ENCODE measurements at places on chromosomes 2 and 18.

GRCh38 chr2:158970241-158970751 is 1.9 kb downstream of the TANC1 start:
- peaks cover 16% of the 10 kb centered on the region for H3K4me1 ChIP-seq
- no peak overlapping the region for H3K27ac ChIP-seq
- DNase-seq: no peak

DNA sequence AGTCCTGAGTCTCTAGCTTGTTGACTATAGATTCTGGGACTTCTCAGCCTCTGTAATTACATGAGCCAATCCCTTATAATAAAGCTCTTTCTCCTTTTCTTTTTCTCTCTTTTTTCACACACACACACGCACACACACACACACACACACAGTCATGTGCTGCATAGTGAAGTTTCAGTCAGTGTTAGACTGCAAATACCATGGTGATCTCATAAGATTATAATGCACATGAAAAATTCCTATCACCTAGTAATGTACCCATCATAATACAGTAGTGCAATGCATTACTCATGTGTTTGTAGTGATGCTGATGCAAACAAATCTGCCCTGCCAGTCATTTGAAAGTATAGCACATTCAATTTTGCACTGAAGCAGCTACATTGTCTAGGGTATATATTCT is 558.2 kb downstream of the SUCLG1 start:
- DNase-seq: no peak
- H3K4me3 ChIP-seq: no peak overlapping the region
- H3K27ac ChIP-seq: no peak overlapping the region
- H3K27me3 ChIP-seq: no peaks in the 10 kb centered on the region
- H3K36me3 ChIP-seq: no peaks in the 10 kb centered on the region
- no peaks in the 10 kb centered on the region for H3K4me1 ChIP-seq

DNA sequence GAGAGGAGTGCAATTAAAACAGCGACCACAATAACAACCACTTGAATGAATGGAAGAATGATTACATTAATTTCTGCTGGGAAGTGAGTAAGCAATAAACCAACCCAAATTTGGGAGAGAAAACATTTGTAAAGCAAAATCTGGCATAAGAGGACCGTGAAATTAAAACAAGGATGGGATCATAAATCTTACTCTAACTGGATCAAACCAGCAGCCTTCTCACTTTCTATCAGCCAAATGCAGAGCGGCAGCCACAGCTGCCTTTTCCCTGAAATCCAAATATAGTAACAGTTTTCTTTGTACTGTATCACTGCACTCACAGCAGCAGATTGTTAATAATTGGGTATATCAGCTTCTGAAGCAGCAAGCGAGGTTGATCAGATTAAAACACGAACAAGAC is 245.2 kb upstream of the REG3G start:
- H3K27ac ChIP-seq: no peak overlapping the region
- DNase-seq: no peak
- no peak overlapping the region for H3K4me3 ChIP-seq
- no peaks in the 10 kb centered on the region for H3K4me1 ChIP-seq
- no peaks in the 10 kb centered on the region for H3K36me3 ChIP-seq

- no peaks in the 10 kb centered on the region for H3K4me1 ChIP-seq
- no peaks in the 10 kb centered on the region for H3K27me3 ChIP-seq
- H3K4me3 ChIP-seq: no peak overlapping the region
- DNase-seq: no peak
Observed at GRCh38 chr18:68694316-68694715, 20.6 kb downstream of the TMX3 start.

- no peak overlapping the region for H3K4me3 ChIP-seq
- DNase-seq: no peak
- H3K36me3 ChIP-seq: no peaks in the 10 kb centered on the region
Observed at GRCh38 chr18:58570360-58571064, 58.4 kb downstream of the ALPK2 start.

DNA sequence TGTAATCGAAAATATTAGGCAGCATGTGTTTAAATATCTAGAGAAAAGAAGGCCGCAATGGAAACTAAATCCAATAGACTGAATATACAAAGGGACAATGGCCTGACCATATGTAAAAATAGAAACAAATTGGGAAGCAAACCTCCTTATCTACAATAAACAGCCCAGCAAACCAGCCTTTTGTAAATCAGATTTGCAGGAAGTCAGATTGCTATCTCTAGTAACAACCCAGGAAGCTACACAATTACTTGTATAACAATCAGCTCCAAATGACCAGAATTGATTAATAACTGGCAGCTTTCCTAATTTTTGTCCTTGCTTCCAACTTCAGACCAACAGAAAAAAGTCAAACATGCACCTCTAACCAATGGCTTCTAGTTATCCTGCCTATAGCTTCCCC is 860.0 kb downstream of the CPS1 start:
- no peaks in the 10 kb centered on the region for H3K4me1 ChIP-seq
- H3K27ac ChIP-seq: no peak overlapping the region
- H3K27me3 ChIP-seq: no peaks in the 10 kb centered on the region
- no peak for DNase-seq

GRCh38 chr2:70141212-70141901 is 49.5 kb downstream of the C2orf42 start:
- peak overlapping the region; percentile 43 for H3K4me3 ChIP-seq
- no peaks in the 10 kb centered on the region for H3K27me3 ChIP-seq
- peak; percentile 34 for DNase-seq
- H3K36me3 ChIP-seq: no peaks in the 10 kb centered on the region
- peak overlapping the region; percentile 97 for H3K27ac ChIP-seq

DNA sequence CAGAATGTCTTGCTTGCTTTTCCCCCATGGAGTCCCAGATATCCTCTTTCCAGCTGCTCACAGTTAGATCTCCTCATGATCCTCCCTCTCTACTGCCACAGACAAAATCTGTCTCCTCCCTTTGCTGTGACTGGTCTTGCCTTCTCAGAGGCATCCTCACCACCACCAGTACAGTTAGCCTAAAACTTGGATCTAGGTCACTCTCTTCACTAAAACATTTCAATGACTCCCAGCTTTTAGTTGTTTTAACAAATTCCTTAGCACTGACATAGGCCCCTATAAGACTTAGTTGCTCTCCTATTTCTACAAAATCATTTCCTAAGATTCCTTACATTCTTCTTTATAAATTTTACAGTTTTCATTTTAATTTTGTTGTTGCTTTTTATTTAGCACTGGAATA is 734.2 kb upstream of the CHAC2 start:
- no peaks in the 10 kb centered on the region for H3K36me3 ChIP-seq
- no peak overlapping the region for H3K27ac ChIP-seq
- H3K27me3 ChIP-seq: no peaks in the 10 kb centered on the region
- no peak for DNase-seq

GRCh38 chr2:132668189-132668823 is 1.7 kb downstream of the LYPD1 start:
- no peaks in the 10 kb centered on the region for H3K4me1 ChIP-seq
- H3K36me3 ChIP-seq: no peaks in the 10 kb centered on the region
- no peak for DNase-seq
- no peak overlapping the region for H3K27ac ChIP-seq

DNA sequence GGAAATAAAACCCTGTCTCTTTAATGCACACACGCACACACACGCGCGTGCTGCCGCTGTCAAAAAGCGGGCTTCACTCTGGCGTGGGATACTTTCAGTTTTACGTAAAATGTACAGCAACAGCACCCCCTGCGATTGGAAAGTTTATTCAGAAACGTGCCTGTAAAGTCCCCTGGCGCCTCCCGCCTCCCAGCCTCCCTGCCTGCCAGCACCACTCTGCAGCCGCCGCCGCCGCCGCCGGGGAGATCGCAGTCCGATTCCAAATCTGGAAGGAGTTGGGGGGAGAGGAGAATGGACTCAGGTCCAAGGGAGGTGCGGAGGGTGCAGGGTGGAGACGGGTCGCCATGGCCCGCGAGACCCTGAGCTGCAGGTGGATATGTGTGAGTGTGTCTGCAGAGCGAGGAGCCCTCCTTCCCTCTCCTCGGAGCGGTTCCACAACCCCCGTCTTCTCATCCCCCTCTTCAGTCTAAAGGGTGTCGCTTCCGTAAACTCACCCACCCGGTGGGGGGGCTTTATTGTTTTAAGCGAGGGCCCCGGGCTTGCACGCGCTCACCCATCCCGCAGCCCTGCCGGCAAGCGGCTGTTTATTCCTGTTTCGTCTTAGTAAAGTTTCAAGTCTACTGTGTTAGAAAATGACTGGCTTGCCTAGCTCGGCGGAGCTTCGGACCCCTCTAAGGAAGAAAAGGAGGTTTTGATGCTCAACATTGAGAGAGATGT is 1.8 kb upstream of the BCL11A start:
- peak; percentile 50 for DNase-seq
- H3K4me3 ChIP-seq: peak overlapping the region; percentile 29

DNA sequence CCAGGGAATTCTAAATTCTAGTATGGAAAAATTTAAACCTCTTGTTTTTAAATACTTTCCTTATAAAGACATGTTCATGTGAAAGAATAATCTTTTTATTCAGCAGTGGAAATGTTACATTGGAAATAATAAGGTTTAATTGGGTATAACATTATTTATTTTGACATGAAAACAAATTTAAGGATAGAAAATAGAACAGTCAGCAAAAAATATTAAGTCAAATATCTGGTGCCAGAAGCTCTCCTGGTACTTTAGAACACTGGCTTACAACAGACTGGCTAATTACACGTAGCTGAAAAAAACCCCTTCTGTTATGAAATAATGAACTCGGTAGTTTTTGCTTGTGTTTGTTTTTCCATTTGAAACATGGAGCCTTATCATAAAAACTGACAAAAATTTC is 447.9 kb downstream of the DSEL start:
- no peaks in the 10 kb centered on the region for H3K27me3 ChIP-seq
- no peak overlapping the region for H3K4me3 ChIP-seq
- DNase-seq: no peak
- H3K27ac ChIP-seq: no peak overlapping the region
- H3K4me1 ChIP-seq: no peaks in the 10 kb centered on the region

- no peaks in the 10 kb centered on the region for H3K36me3 ChIP-seq
- H3K4me1 ChIP-seq: no peaks in the 10 kb centered on the region
- no peak for DNase-seq
- peaks cover 31% of the 10 kb centered on the region for H3K27me3 ChIP-seq
Observed at GRCh38 chr18:11740461-11740860, 51.4 kb downstream of the GNAL start.

- no peak overlapping the region for H3K4me3 ChIP-seq
- H3K36me3 ChIP-seq: no peaks in the 10 kb centered on the region
Observed at GRCh38 chr2:119517433-119517832, 6.8 kb downstream of the SCTR start.

GRCh38 chr2:11305338-11305737 is 39.1 kb downstream of the ROCK2 start:
- no peaks in the 10 kb centered on the region for H3K27me3 ChIP-seq
- H3K36me3 ChIP-seq: no peaks in the 10 kb centered on the region
- no peak overlapping the region for H3K4me3 ChIP-seq
- no peak for DNase-seq

DNA sequence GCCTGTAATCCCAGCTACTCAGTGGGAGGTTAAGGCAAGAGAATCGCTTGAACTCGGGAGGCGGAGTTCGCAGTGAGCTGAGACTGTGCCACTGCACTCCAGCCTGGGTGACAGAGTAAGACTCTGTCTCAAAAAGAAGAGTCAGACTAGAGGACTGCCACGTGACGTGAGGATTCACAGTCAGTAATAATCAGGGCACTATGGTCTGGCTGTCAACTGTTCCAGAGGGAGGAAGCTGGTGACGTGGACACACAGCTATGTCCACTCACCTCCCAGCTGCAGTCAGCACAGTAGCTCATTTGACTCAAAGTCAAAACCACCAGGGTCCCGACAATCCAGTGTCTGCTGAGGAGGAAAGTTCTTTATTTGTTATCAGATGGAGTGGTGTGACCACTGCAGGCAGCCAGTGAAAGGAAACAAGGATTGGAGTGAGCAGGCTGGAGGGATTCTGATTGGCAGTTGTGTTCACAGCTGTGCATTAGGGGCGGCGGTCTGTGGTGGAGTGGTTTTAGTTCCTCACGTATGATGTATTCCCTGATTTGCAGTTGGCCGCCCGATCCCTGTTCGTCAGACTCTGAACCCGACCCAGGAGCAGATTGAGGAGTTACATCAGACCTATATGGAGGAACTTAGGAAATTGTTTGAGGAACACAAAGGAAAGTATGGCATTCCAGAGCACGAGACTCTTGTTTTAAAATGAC is 37.9 kb downstream of the MOGAT1 start:
- peak; percentile 65 for DNase-seq
- no peaks in the 10 kb centered on the region for H3K27me3 ChIP-seq
- peaks cover 3% of the 10 kb centered on the region for H3K4me1 ChIP-seq
- H3K36me3 ChIP-seq: no peaks in the 10 kb centered on the region
- H3K27ac ChIP-seq: peak overlapping the region; percentile 77

DNA sequence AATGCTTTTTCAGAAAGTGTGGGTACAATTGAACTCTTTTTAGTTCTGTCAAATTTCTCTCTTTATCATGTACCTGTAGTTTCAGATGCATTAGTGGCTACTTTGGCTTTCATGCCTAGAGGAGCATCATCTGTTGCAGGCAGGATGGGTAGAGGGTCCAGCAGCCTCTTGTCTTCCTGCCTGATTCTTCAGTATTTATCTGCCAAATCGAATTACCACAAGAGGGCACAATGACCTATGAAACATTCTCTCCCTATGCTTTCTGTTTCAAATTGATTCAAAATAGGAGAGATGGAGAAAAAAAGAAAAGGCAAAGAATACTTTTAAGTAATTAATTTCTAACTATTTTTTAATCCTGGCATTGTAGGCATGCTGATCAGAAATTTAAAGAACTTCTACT is 477.2 kb downstream of the TRIB2 start:
- no peaks in the 10 kb centered on the region for H3K27me3 ChIP-seq

DNA sequence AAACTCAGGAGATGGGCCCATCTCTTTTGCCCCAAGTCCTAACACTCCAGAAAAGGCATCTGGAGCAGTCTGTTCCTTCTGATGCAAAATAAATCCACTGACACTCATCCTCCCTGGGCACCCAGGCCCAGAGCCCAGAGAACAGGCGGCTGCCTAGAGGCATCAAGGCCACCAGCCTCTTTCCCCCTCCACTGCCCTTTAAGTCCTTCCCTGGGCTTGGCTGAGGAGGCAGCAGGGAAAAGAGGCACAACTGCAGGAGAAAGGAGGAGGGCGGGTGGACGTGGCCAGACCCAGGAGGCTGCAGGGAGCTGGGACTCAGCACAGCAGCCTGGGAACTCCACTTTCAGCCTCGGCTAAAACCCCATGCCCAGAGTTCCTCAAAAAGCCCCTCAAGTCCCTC is 99.7 kb upstream of the ID2 start:
- no peak overlapping the region for H3K27ac ChIP-seq
- no peaks in the 10 kb centered on the region for H3K36me3 ChIP-seq
- H3K4me1 ChIP-seq: peaks cover 44% of the 10 kb centered on the region
- H3K4me3 ChIP-seq: no peak overlapping the region

- no peaks in the 10 kb centered on the region for H3K4me1 ChIP-seq
- no peak overlapping the region for H3K27ac ChIP-seq
- no peaks in the 10 kb centered on the region for H3K36me3 ChIP-seq
- no peak overlapping the region for H3K4me3 ChIP-seq
Observed at GRCh38 chr2:100610381-100610831, 47.6 kb downstream of the PDCL3 start.

GRCh38 chr2:105364436-105365139 is 27.2 kb downstream of the C2orf49 start:
- no peaks in the 10 kb centered on the region for H3K4me1 ChIP-seq
- no peak for DNase-seq
- H3K36me3 ChIP-seq: peaks cover 76% of the 10 kb centered on the region

All from K562 (cell line).